ENCODE measurements at places on chromosomes 5 and 9.

GRCh38 chr9:109277451-109277850 lies 43.4 kb downstream of the EPB41L4B start:
- DNase-seq, result no peak

DNA sequence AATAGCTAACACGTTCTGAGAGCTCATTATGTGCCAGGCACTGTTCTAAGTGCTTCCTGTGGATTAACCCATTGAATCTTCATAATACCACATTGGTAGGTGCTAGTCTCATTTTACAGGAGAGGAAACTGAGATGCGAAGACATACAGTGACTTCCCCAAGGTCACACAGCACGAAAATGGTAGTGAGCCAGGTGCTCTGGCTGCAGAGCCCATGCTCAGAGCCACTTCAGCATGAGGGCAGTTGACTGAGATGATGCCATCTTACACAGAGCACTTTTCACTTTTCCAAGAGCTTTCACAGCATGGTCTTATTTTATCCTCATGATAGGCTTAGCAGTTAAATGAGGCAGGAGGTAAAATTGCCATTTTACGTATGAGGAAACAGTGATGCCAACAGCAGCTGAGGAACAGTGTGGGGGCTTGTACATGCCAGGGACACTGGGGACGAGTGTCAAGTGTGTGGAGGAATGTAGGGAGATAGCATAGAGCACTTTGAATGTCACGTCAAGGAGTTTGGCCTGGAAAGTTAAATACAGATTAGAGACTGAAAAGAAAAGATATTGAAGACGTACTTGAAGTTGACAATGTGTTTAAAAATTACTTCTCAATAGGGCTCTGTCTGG lies 180.0 kb downstream of the KIF4B start:
- DNase-seq, result no peak

GRCh38 chr5:124648902-124649467 lies 97.5 kb downstream of the ZNF608 start:
- no peak for DNase-seq

DNA sequence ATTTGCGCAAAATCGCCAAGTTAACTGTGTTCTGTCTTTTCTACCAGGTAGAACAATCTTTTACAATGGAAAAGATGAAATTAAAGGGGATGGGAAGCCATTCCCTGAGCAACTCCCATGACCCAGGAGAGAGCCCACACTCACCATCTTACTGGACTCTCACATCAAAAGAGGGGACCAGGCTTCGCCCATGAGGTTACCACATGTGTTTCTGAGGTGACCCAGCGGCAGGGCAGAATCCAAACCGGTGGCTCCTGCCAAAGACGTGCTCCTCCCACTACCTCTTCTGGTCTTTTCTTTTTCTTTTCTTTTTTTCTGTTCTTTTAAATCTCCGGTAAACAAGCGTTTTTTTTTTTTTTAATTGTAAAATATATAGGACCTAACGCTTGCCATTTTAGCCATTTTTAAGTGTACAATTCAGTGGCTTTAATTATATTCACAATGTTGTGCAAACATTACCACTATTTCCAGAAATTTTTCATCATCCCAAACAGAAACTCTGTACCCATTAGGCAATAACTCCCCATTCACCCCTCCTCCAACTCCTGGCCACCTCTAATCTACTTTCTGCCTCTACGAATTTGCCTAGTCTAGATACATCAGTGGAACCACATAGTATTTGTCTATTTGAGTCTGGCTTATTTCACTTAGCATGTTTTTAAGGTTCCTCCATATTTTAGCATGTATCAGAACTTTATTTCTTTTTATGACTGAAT lies 19.3 kb downstream of the PTPN3 start:
- no peak for DNase-seq

GRCh38 chr5:179769271-179769670 lies 24.5 kb upstream of the LTC4S start:
- no peak for DNase-seq

DNA sequence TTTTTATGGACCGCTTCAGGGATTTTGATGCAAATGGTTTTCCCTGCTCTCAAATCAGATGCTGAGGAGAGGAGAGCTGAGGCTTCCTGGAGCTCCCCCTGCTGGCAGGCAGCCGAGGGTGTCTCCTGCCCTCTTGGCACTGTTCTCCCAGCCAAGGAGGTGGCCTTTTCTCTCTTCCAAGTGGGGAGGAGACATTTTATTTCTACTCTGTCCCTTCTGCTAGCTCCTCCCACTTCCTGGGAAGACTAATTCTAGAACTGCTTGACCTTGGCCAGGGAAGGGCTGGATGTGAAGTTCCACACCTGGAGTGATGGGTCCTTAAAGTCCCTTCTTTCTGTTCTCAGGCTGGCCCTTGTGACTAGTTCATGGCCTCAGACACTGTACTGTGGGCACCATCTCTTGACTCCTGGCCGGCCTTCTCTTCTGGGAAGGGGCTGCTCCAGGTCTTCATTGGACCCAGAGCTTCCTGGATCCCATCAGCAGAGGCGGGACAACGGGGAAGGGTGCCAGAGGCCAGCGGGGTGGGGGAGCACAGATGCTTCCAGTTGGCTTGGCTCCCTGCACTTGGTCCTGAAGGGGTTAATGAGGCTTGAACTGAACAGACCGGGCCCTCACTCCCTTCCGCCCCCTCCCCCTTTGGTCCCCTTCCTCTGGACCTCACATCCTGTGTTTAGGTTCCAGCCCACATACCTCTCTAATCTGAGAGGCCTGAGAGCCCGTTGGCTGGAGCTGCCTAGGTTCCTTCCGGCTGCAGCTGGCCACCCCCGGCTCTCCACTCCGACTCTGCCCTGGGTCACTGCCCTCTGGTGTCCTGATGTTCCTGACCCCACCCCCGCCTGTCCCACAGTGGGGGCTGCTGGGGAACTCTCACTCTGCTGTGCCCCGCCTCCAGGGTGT lies 32.1 kb downstream of the PTPA start:
- DNase-seq, result no peak

DNA sequence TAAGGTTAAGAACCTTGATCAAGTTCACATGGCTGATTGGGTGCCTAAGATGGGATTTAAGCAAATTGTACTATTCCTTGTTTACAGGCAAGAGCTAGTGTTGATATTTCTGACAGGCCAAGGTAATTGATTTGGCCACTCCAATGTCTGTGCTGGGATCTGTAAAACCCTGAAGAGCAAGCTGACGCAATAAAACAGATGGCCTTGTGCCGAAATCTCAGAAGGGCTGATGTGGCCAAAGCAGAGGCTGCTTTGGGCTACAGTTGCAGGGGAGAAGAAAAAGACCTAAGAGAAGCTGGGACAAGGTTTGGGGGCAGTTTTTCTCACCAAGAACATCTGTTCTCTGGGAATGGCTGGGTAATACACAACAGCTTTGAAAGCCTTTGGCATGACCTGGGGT lies 463.2 kb upstream of the ZNF608 start:
- DNase-seq, result no peak

GRCh38 chr9:21506626-21507482 lies 24.7 kb upstream of the IFNE start:
- DNase-seq, result no peak

DNA sequence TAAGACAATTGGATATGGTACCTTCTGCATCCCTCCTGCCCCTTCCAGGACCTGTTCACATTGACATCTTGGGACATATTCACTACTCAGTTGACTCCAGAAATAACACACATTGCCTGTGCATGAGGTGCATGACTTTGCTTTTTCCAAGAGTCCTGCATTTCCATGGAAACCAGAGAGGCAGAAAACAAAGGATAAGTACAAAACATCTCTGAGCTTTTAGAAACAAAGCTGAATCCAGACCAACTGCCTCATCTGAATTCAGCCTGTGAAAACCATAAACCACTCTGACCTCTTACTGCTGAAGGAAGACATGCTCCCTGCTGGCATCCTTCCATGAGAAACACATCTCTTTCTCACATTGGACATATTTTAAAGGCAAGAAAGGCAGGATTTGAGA lies 695.1 kb downstream of the TAF11L14 start:
- DNase-seq, result no peak

- DNase-seq, result no peak
Measured at GRCh38 chr9:134818000-134818568, 62.5 kb upstream of the FCN2 start.

DNA sequence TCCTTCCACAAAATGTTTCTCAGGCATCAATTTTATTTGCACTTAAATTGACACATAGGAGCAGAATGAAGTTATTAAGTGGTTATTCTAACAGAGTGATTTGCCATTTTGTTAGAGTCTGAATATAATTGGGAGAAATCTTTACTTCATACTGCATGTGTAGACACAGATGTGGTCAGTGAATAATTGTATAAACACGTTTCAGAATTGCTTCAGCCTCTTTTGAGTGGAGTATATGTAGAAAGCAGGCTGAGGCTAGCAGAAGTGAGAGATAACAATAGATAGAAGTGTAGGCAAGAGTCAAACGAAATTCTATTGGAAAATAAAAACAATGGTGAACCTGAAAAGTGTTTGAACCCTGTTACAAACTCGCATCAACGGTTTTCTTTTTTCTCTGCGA lies 270.7 kb downstream of the TMEM167A start:
- no peak for DNase-seq

- no peak for DNase-seq
Measured at GRCh38 chr9:4375424-4376200, 75.7 kb upstream of the GLIS3 start.

DNA sequence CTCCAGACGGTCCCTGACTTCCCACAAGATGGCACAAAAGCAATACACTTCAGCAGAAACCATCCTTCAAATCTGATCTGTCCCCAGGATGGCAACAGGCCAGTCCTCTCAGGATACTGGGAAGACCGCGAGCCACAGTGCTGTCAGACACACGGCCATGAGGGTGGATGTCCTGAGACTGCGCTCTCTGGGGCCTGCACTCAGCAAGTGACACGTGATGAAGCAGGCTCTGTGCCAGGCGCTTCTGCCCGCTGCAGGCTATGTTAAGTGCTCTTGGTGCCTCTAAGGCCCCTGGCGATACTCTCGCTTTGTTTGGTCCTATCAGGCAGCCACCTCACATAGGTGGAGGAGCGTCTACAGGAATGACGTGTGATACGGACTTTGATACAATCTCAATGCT lies 7.1 kb downstream of the BRD9 start:
- DNase-seq, result no peak

DNA sequence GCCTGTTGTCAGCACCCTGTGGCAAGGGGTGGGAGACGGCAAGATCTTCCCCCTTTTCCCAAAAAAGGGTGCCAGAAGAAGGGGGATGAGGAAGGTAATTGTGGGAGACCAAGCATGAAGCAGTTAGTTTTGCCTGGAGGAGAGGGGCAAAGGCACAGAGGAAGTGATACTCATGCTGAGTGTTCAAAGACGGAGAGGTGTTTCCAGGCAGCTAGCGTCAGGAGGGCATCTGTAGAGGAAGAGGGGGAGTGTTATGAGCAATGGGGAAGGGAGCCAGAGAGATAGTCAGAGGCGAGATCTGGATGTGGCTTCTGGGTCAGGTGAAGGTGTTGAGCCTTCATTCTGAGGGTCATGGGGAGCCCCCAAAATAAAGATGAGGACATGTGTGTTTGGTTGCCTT lies 26.9 kb upstream of the ADAM19 start:
- no peak for DNase-seq

DNA sequence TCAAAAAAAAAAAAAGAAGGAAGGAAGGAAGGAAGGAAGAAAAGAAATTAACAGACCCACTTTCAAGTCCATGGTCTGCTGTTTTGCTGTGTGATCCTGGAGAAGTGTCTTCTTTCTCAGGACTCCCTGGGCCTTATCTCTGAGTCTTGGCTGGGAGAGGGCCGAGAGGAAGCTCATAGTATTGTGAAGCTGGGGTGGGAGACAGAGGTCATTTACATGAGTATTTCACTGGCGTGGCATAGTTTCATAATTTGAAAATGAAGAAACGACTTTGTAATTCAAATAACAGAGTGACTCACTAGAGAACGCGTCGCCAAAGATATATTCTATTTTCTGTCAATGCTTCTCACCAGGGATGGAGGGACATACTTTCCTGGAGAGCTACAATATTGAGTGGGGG lies 2.4 kb upstream of the C9orf50 start:
- no peak for DNase-seq

- DNase-seq, result no peak
Measured at GRCh38 chr9:18688581-18689565, 214.9 kb downstream of the ADAMTSL1 start.

DNA sequence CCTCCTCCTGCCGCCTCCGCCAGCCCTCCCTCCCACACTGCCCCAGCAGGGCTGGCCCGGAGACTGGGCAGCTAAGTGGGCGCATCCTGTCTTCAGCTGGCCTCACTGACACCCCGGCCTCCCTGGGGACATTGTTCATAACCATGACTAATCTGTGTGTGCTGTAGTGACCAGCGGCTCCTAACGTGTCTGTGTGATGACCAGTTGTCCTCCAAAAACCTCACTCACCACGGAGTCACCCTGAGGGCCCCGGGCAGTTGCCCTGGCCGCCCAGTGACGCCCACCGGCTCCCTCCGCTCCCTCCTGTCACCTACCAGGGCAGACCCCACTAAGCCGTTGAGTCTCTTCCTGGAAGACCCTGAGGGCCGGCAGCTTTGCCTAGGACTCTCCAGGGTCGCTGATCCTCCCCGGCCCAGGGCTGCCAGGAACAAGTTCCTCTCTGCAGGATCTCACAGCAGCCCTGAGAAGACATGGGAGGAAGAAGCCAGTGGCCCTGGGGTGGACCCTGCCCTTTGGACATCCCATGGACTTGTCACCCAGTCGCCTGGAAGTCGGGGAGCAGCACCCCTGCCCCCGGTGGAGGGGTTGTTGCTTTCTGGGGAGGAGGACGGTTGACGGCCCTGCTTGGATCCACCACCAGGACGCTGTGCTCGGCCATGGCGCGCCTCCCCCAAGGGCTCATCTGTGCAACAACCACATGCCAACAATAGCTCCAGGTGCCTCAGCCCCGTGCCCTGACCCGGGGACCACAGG lies 110.2 kb upstream of the LMX1B start:
- no peak for DNase-seq

- no peak for DNase-seq
Measured at GRCh38 chr5:18393565-18394442, 759.5 kb downstream of the TAF11L14 start.

GRCh38 chr9:86822006-86822801 lies 125.1 kb downstream of the GAS1 start:
- no peak for DNase-seq

GRCh38 chr5:45694971-45695803 lies 993 bp downstream of the HCN1 start:
- DNase-seq, result no peak

GRCh38 chr5:76638479-76638878 lies 15.3 kb upstream of the F2RL2 start:
- no peak for DNase-seq

- DNase-seq, result no peak
Measured at GRCh38 chr5:139431706-139432105, 7.6 kb downstream of the DNAJC18 start.

GRCh38 chr9:110465190-110465589 lies 114.4 kb downstream of the SVEP1 start:
- no peak for DNase-seq

GRCh38 chr9:106962122-106962521 lies 99.2 kb downstream of the ZNF462 start:
- DNase-seq, result no peak

Data from GF-D8 (cell line).